Kidney (tissue), 22 donors: ENCODE measurements at places on chromosomes 2 and 18. TPM values are rescaled to one million over a fixed set of nuclear protein-coding genes. Genes with fewer than 3 reads are reported as not detected.

Gene PHLPP1
- polyA plus RNA-seq: 2.9 TPM

Gene NAB1
- 10.4 TPM for polyA plus RNA-seq

Gene PTPRN
- polyA plus RNA-seq: not detected

Gene CBLN2
- polyA plus RNA-seq: 2.2 TPM

DNA sequence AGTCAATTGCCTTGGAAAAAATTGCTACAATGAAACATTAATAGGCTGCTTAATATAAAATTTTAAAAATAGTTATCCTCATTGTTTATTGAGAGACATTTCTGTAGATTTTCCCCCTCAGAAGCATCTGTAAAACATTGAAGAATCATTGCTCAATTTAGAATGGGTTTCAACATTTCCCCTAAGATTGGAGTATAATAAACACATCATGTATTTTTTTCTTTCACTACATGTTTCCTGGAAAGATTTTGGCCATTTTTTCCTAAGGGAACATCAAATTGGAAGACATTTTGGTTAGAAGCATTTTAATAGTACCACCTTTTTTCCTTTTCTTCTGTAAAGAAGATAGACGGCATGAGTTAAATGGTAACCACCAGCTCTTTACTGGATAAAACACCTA lies 443.2 kb upstream of the SPHKAP start:
- no peaks in the 10 kb centered on the region for H3K27me3 ChIP-seq
- no peak for DNase-seq
- no peaks in the 10 kb centered on the region for H3K4me1 ChIP-seq
- no peak overlapping the region for H3K27ac ChIP-seq
- no peak overlapping the region for H3K4me3 ChIP-seq

- no peak for DNase-seq
- H3K27me3 ChIP-seq: no peaks in the 10 kb centered on the region
- no peaks in the 10 kb centered on the region for H3K4me1 ChIP-seq
- no peak overlapping the region for H3K4me3 ChIP-seq
Observed at GRCh38 chr2:160934263-160934662, 226.0 kb upstream of the TANK start.

DNA sequence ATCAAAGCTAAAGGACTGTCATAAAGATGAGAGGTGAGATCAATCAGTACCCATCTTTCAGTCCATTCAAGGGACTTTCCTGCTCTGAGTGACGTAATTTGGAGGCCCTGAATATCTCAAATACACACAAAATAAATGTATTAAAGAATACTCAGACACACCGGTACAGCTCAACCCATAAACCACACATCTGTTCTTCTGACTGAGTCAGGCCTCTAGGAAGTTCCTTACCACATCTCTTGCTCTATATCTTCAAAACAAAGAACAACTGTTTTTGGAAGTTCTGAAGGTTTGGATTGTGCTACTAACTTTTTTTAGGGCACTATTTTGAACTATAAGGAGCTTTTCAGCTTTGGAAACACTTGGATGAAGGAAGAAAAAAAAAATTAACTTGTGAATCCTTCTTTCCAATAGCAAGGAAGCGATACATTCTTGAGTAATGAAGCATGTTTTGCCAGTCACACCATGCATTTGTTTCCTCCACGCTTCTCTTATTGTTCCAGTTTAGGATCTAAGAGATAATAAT lies 866.5 kb upstream of the VRK2 start:
- H3K4me3 ChIP-seq: no peak overlapping the region
- H3K27me3 ChIP-seq: no peaks in the 10 kb centered on the region
- H3K27ac ChIP-seq: no peak overlapping the region
- no peaks in the 10 kb centered on the region for H3K4me1 ChIP-seq
- no peaks in the 10 kb centered on the region for H3K36me3 ChIP-seq

GRCh38 chr2:86371527-86371926 lies 34.1 kb upstream of the REEP1 start:
- H3K27ac ChIP-seq: no peak overlapping the region
- no peak overlapping the region for H3K4me3 ChIP-seq
- H3K4me1 ChIP-seq: no peaks in the 10 kb centered on the region

- H3K36me3 ChIP-seq: no peaks in the 10 kb centered on the region
- no peaks in the 10 kb centered on the region for H3K27me3 ChIP-seq
- H3K4me1 ChIP-seq: no peaks in the 10 kb centered on the region
- DNase-seq: no peak
- no peak overlapping the region for H3K4me3 ChIP-seq
- no peak overlapping the region for H3K27ac ChIP-seq
Observed at GRCh38 chr2:224517963-224518362, 67.2 kb downstream of the CUL3 start.

GRCh38 chr2:176473177-176473576 lies 203.9 kb downstream of the MTX2 start:
- no peaks in the 10 kb centered on the region for H3K36me3 ChIP-seq
- H3K27me3 ChIP-seq: no peaks in the 10 kb centered on the region
- DNase-seq: no peak
